ENCODE measurements at places on chromosomes 11 and 22.

DNA sequence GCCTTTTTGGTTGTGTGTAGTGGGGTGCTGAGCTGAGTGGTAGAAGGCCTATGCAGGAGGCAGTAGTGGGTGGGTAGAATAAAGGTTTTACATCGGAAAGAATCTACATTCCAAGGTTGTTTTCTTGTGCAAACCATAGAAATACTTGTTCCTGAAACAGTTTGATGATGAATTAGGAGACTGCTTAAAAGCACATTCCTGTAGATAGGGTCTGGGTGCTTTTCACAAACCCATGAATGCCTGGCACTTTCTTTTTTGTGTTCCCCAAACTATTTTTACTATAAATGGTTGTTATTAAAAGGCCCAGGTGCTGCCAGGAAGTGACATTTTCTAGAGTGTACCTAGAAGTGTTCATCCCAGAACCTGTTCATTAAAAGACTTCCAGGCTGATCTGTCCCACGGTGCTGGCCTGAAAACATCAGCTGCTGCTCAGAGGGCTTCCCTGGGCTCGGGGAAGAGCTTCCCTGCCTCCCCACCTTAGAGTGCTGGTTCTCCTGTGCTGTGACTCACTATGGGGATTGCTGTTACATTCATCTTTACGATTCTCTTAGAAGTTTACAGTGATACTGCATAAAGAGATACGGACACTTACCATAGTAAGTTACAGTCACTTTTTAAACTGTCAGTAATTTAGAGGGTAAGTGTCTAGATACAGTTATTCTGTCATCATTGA lies 27.9 kb downstream of the PPFIA1 start:
- DNase-seq = no peak

GRCh38 chr11:6927030-6927617 lies 898 bp downstream of the ZNF215 start:
- DNase-seq = no peak

DNA sequence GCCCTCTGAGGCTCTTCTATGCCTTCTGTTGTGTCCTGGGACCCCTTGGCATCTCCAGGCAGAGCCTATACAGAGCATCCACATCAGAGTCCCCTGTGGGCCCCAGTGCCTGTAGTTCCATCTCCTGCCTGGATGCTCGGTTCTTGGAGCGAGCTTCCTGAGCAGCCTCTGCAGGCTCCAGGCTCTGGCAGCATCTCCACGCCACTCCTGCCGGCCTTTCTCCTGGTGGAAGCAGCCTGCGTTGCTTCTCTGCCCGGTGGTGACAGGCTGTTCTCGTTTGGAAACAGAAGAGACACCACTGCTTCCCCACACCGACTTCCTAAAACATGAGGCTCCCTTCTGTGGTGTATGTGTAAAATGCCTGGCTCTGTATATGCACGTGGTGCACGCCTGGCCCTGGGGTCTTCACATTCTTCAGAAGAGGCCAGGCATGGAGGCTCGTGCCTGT lies 52.8 kb downstream of the BCR start:
- no peak for DNase-seq

GRCh38 chr11:29200791-29201562 lies 815.9 kb downstream of the KCNA4 start:
- DNase-seq = no peak

DNA sequence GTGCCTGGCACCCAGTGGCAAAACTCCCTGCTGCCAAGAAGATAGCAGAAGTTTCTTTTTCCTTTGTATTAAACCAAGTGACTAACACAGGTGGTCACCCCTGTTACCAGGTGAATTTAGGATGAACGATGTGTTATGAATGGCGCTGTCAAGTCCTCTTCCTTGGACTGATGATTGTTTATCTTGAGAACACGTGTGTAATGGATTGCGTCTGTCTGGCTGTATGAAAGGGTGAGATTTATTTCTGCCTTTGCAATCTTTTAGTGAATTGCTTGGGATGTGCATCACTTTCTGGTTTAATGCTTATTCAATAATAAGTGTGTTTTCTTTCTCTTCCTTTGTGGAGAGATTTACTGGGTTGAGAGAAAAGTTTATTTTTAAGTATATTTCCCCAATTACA lies 36.5 kb downstream of the SDHD start:
- DNase-seq = no peak

DNA sequence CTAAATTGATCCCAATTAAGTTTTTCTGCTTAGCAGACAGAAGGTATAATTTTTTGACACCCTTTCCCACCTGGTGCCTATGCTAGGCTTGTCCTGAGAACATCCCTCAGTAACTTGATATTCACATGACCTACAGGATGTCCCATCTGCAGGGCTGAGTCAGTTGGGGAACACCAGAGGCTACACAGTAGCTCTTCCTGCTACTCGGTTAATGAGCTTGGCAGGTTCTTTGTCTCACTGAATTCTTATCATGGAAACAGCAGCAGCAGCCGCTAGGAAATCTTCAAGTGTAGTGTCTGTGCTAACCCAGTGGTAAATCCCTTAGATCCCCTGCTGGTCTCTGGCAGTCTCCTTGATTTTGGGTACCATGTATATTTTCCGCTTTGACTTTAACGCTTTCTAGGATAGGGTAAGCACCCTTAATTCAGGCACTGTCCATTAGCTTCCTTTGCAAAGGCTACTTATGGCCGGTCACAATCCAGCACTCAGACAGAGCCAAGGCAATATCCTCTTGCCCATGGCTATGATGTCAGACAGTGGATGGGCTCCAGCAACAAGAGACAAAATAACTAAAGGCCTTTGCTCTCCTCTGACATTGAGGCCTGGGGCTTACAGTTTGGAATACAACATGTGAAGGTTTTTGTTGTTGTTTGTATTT lies 8.5 kb downstream of the MRPL16 start:
- no peak for DNase-seq

GRCh38 chr22:24104307-24105012 lies 76.8 kb upstream of the SUSD2 start:
- DNase-seq = no peak

DNA sequence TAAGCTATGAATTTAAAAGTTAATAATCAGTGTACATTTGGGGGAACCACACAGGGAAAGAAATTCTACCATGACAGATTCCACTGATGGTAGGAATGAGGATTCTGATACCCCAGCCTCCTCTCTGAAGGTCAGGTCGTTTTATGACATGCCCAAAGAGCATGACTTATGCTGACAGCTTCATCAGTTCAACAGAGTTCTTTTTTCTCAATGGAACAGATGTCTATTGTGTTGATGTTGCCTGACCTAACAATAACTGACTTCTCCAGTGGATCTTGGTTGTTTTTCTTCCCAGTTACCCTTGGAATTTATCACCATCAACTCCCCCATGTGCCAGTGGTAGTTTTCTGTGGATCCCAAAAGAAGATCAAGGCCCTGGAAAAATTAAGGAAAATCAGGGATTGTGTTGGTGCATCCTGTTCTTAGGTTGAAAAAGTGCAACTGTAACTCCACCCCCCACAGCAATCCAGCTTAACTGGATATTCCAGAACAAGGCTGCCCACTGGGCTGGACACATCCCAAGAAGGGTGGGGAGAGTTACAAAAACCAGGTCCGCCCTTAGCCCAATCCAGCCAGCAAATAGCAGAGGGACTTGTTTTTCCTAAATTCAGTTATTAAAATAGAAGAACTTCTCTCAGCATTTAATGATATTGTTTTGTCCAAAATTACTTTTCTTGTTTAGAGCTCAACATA lies 31.5 kb upstream of the CAT start:
- DNase-seq = no peak

DNA sequence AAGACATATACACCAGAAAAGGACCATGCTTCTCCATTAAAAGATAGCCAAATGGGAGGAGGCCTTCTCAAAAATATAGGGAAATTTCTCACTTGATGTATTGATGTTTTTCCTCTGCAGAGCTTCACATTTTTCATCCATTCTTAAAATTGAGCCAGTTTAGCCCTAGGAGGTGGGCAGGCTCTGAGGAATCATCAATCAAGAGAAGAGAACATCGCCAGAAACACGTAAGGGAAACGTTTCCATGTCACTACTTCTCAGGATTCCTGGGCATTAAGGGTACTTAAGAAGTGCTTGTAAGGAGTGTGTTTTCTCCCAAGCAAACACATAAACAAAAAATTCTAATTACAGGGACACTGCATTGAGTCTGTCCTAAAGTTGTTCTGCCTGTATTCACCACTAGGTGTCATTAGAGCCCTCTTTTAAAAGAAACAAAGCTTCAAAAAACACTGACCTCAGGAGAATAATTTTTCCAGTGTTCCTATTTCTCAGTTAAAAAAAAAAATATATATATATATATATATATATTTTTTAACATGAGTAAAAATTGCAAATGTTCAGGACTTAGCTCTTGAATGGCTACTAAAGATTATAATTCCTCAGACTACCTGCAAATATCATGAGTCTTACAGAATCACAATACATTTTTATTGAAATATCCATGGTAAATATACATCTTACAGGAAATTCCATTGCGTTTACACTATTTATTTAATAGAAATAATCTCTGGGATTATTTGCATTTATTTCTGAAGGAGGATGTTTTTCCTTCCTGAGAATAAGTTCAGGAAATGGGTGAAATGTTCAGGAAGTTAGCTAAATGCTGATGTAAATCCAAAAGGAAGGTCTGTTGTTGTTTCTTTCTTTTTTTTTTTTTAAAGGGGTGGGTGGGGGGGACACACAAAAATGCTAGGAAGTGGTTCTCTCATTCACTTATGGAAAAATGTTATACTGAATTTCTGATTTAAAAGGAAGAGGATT lies 16.0 kb downstream of the FZD4 start:
- no peak for DNase-seq

- no peak for DNase-seq
Measured at GRCh38 chr22:49016909-49017481, 810.7 kb downstream of the BRD1 start.

DNA sequence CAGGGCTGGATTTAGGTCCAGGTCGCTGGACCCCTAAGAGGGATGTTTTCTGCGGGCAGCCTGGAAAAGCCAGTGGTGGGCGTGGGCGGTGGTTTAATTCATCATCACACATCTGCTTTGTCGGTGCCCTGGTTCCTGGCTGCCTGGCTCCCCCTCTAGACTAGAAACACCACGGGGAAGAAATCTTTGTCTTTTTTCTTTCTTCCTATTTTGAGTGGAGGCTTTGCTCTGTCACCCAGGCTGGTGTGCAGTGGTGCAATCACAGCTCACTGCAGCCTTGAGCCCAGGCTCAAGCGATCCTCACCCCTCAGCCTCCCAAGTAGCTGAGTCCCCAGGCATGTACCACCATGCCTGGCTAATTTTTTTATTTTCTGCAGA lies 86.6 kb upstream of the LINC01488 start:
- DNase-seq = no peak

DNA sequence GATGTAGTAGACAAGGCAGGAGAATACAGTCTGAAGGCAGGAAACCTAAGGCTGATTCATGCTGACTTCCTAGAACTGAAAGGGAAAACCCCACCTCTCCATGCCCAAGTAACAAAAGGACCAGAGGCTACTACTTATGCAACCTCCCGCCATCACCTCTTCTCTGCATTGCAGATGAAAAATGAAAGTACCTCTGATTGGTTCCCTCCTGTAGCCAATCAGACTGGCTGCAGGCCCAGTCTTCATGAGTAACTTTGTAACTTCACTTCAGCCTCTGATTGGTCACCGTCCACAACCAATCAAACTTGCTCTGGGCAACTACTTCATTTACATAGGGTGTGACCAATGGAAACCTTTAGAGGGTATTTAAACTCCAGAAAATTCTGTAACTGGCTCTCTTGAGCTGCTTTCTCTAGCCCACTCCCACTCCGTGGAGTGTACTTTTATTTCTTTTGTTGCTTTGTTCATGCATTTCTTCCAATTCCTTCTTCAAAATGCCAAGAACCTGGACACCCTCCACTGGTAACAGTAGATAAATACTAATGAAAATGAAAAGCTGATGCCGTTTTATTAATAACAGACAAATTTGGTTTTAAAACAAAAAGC lies 5.2 kb upstream of the MAP6 start:
- no peak for DNase-seq

- no peak for DNase-seq
Measured at GRCh38 chr11:59174664-59175033, 2.7 kb downstream of the DTX4 start.

GRCh38 chr11:819943-820649 lies 1.4 kb downstream of the PNPLA2 start:
- DNase-seq = peak; percentile 96

DNA sequence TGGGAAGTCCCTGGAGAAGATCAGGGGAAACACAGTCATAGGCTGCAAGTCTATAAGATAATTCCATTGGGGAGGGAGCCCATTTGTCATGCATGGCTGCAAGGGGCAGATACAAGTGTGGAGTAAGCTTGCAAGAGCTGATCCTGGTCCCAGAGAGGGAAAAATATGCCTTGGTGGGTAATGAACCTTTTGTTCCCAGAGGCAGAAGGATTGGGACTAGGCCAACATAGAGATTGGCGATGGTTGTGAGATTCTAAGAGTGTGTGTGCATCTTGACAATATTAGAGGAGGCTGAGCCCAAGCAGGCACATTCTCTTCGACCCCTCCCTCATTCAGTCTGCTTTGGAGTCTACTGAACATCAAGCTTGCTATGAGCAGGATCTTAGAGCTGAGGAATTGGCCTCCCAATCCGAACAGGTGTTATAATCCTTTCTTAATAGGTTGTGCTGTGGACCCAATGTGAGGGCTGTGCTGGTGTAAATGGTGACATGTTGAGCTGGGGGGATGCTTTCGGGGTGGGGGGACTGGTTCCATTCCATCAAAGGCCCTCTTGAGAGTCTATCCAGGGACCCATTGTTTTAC lies 18.4 kb downstream of the MIAT start:
- DNase-seq = no peak

DNA sequence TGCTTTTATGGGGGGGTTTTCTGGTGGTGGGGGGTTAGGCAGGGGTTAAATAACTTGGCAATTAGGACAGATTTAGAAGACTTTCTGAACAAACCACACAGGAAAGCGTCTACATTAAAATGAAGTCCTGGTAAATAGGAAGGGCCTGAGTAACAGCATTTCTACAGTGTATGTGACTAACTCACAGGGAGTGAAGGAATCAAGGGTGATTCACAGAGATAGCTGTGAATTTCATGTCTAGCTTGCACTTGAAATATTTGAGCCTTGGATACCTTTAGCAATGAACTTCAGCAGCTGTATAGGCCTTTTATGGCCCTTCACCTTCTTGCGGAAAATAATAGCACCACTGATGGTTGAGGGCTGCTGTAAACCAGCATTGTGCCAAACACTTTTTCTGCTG lies 26.1 kb upstream of the LDHA start:
- DNase-seq = no peak

DNA sequence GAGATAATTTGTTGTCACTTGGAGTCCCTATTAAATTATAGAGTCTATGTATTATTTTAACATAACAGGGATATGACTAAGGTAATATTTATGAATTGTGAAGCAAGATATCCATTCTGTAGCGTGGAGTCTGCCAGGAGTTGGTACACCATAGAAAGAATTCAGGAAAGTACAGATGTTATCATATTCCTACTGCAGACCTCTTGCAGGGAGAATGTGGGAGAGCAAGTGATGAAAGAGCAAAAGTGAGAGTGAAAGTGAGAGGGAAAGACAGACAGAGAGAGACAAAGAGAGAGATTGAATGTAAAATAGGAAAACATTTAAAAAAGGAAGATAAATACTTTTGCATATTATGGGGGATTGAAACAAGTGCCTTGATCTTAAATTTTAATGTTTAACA lies 468.8 kb downstream of the CNTN5 start:
- no peak for DNase-seq

- DNase-seq = no peak
Measured at GRCh38 chr11:130415731-130416529, 12.5 kb downstream of the ADAMTS8 start.
